Naive thymus-derived CD8-positive, alpha-beta T cell (primary cell): ENCODE measurements at places on chromosomes 5 and 9. TPM values are rescaled to one million over a fixed set of nuclear protein-coding genes. Genes with fewer than 3 reads are reported as not detected.

GRCh38 chr5:151448038-151448985 lies 909 bp downstream of the SLC36A1 start:
- peaks cover 10% of the 10 kb centered on the region for H3K36me3 ChIP-seq
- peak overlapping the region; percentile 98 for H3K4me3 ChIP-seq
- DNase-seq = no peak
- peak overlapping the region; percentile 95 for H3K27ac ChIP-seq

GRCh38 chr5:150402901-150403342 lies 9.8 kb downstream of the CD74 start:
- no peaks in the 10 kb centered on the region for H3K36me3 ChIP-seq
- H3K27me3 ChIP-seq = no peaks in the 10 kb centered on the region
- H3K27ac ChIP-seq = no peak overlapping the region

Gene SPATA6L
- polyA plus RNA-seq = 1.5 TPM

DNA sequence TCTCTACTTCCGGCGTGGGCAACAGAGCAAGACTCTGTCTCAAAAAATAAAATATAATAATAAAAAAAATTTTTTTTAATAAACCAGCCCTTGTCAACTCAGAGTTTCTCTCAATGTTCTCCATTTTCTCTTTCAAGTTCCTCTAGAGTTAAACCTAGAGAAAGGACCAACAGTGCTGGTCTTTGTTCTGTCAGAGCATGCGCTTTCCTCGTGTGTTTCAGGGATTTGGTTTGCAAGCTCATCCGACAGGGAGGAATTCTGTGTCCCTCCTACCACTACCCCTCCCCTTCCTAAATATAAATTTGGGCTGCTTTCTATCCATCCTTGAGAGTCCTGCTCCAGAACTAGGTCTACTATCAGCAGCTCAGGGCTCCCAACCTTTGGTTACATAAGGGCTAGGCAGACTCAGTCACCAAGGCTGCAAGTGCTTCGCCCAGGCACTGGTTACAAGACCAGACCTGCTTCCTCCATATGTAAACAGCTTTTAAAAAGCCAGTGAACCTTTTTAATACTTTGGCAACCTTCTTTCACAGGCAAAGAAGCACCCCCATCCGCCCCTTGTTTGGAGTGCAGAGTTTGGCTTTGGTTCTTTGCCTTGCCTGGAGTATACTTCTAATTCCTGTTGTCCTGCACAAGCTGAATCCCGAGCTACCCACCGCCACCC lies 13.5 kb downstream of the SETX start:
- H3K4me1 ChIP-seq = peaks cover 36% of the 10 kb centered on the region
- H3K4me3 ChIP-seq = no peak overlapping the region
- no peaks in the 10 kb centered on the region for H3K27me3 ChIP-seq
- H3K27ac ChIP-seq = no peak overlapping the region

DNA sequence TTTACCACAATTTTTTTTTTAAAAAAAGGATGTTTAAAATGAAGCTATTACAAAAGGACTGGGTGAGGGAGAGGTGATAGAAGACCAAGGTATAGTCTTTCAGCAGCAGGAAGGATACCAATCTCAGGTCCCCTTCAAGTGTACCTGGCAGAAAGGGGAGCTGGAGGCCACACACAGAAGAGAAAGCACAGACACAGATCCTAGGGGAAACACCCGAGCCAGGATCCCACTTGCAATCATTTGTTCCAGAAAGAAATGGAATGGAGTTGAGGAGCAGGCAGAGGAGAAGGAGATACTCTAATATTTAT lies 5.6 kb downstream of the GNPDA1 start:
- H3K4me1 ChIP-seq = peaks cover 57% of the 10 kb centered on the region
- peaks cover 10% of the 10 kb centered on the region for H3K36me3 ChIP-seq
- H3K27me3 ChIP-seq = no peaks in the 10 kb centered on the region
- H3K27ac ChIP-seq = peak overlapping the region; percentile 86
- peak overlapping the region; percentile 34 for H3K4me3 ChIP-seq

GRCh38 chr9:108761655-108762347 lies 94.0 kb downstream of the ACTL7B start:
- H3K27me3 ChIP-seq = peaks cover 1% of the 10 kb centered on the region
- no peak overlapping the region for H3K4me3 ChIP-seq
- H3K27ac ChIP-seq = no peak overlapping the region
- no peaks in the 10 kb centered on the region for H3K4me1 ChIP-seq
- H3K36me3 ChIP-seq = no peaks in the 10 kb centered on the region
